ENCODE measurements at places on chromosomes 12 and 14.
A peak's percentile ranks its signal among the peaks of the same experiment; 100 is the strongest.

- no peak for DNase-seq
Observed at GRCh38 chr12:5964913-5965900, 20.1 kb upstream of the ANO2 start.

- no peak for DNase-seq
Observed at GRCh38 chr14:99809859-99810558, 16.8 kb downstream of the EML1 start.

DNA sequence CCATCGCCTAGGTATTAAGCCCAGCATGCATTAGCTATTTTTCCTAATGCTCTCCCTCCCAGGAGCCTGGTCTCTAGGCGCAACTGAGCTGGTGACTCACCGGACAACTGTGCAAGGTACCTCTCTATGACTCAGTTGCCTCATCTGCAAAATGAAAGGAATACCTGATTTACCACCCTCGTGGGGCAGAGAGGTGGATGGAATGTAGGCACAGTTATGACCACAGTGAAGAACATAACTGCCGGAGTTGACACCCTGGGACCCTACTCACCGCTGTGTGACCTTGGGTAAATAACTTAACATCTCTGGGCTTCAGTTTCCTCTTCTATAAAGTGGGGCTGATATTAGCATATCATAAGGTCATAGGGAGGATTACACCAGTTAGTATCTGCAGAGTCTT, 22.6 kb downstream of the BCL11B start:
- no peak for DNase-seq

DNA sequence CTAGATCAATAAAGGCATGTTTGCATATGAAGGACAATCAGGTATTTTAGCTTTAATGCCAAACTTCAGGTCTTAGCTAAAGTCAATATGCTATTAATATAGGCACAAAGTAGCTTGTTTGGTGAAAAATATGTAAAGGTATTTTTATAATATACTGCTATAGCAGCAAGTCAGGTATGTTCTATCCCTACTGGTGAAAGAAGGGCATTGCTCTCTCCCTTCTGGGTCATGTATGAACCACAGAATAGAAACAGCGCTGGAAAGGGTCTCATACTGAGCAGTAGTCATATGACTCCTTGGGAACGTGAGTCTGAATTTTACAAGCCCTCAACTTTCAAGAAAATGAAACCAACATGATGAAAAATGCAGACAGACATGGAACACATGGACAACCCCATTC, 314.6 kb downstream of the GRIN2B start:
- no peak for DNase-seq

DNA sequence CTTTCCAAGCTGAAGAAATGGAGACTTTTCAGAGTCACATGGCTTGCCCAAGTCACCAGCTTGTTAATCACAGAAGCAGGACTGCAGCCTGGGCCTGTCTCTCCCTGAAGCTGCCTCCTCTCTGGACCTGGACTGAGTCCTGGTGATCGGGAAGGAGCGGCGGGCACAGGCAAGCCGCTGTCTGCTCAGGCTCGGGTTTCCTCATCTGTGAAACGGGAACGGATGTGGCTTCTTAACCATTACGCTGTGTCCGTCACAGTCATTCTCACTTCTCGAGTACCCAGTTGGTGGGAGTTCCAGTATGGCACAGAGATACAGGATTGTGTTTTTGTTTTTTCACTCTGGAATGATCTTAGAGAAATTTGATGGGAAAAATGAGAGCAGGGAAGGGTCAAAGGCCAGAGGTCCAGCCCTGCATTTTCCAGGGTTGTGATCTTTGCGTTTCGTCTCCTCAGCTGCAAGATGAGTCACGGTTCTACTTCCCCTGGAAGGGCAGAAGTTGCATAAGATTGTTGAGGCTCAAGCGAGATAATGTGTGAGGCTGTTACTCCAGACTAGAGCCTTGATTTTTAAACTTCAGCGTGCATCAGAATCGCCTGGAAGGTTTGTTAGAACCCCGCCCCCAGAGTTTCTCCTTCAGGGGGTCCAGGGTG, 7.6 kb upstream of the LRTM2 start:
- DNase-seq = no peak

DNA sequence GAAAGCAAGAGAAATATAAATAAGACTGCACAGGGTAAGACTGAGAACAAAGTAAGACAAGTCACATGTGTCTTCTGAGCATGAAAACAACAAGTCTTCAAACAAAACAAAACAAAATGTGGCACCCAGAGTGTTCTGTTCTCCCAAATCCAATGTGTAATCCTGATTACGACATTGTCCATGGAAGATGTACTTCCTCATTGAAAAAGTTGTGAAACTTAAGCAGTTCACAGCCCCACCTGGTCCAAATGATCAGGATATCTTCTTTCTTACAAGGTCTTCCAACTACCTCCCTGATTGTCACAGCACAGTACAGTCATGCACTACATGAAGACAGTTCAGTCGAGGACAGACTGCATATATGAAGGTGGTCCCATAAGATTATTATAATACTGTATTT, 23.3 kb upstream of the NEK9 start:
- no peak for DNase-seq

- DNase-seq = no peak
Observed at GRCh38 chr14:90159146-90159545, 97.2 kb upstream of the PSMC1 start.

DNA sequence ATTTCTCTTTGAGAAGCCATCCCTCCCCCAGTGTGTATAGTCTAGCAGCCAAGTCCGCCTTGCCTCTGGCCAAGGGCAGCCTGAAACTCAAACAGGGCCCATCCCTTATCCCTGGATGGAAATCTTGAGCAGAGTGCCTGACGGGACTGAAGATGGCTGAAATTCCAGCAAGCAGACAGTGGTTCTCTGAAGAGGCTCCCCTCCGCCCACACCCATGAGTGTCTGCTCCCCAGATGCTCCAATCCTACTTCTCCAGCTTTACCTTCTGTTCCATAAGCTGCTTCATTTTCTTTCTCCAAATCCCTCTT, 396.2 kb downstream of the NUAK1 start:
- no peak for DNase-seq

DNA sequence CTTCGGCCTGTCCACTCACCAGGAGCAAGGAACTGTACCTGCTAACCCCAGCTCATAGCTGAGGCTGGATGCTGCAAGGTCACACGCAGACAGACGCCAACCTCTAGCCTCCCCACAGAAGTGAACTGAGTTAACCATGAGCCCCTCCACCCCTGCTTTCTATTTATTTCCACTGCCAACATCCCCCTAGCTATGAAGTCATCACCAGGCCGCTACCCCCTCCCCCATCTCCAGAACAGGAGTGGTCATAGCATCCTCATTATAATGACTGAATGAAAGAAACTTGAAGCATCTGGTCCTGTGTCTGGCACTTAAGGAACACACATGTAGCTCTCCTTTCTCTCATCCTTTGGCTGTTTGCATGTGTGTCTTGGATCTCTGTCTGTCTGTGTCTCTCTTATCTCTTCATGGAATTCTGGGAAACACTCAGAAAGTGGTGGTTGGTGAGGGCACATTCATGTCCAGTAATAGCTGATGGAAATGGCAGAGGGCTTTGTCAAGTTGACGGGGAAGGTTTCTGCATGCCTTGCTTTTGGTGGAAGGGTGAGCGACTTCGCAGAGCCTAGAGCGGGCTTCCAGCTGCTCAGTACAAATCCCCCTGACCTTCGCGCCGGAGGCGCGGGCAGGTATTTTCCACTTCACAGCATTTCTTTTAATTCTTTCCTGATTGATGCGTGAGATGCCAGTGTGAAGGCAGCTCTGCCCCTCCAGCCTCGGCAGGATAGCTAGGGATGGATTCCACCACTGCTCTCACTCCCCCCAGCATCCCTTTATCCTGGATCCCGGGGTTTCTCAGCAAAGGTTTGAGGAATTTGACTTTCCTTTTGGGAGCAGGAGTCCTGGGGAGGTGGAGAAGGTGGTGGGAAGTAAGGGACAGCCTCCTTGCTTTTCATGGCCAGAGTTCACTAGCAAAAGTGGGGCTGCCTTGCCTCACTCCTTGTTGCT, 198.2 kb downstream of the CHST11 start:
- no peak for DNase-seq

DNA sequence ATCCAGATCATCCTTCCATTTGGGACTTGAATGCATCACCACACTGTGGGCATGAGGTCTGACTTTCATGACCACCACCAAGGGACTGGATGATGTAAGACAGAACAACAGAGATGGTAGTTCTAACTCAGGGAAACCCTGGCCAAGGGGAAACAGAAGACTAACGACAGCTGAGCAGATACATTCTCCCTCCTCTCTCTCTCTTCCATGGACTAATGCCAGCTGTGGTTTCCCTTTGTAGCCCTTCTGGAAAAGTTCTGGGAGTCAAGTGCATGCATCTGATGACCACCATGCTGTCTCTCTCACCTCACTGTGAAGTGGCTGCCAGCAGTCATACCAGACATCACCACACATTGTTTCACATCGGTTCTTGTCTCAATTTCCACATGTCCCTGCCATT, 3.4 kb downstream of the TAS2R30 start:
- DNase-seq = no peak

DNA sequence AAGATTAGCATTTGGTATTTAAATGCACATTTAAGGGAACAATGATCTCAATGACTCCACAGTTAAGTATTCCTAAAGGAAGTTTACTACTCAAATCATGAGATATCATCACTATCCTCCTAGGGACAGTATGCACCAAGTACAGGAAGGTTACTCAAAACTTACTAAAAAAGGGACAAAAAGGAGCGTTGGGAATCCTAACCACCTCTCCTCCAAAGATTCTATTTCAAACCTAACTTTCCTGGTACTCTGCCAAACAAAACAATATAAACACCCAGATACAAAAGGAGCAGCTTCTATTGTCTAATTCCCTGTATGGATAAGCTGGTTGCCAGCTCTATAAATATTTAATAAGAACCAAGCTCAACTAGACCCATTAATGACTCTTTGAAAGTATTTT, 377.7 kb downstream of the NUAK1 start:
- DNase-seq = no peak

- DNase-seq = no peak
Observed at GRCh38 chr12:63098851-63099250, 52.1 kb downstream of the AVPR1A start.

DNA sequence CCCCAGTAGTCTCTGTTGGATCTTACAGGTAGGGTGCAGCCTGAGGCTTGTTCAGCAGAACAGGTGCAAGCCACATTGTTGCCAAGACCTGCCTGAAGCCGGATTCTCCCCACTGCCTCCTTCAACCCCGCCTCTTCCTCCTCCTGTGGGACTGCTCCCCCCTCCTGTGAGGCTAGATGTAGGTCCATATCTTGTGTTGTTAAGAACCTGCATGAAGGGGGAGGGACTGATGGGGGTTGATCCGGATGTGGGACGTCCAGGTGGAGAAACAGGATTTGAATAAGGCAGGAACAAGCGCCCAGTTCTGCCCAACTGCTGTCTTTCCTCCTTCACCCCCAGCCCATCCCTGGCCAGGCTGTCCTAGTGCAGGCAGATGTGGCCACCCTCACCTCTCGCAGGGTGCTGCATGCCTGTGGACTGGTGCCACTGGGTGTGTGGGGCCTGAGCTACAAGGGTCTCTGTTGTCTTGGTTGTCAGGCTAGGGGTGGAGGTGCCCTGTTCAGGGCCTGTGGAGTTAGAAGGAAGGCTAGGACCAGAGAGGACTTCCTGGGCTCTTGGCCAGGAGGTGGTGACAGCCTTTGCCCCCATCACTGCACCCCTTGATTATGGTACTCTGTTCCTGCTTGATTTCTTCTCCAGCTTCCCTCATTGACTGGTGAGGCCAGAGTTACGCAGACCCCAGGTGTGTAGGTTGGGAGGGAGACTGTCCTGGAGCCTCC, 1.4 kb downstream of the NR4A1 start:
- DNase-seq = no peak

DNA sequence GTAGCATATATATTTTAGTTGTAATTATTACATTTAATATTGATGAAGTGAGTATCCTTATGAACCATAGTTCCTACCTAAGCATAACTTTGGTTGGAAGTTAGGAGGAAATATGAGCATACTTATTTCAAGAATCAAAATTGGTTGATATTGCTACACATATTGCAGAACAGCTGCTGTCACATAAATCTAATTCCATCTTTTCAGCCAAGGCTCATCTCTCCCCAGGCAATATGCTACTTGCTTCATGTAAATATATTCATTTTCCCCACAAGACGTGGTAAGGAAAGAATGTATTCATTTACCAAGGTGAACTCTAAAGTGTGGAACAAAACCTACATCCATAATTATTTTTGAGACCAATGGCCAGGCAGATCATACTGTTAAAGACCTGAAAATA, 62.5 kb upstream of the HIF1A start:
- no peak for DNase-seq

- peak; percentile 93 for DNase-seq
Observed at GRCh38 chr14:84024231-84024820, 1505.6 kb upstream of the FLRT2 start.

GRCh38 chr12:97561619-97562290, 99.2 kb downstream of the RMST start:
- no peak for DNase-seq

- DNase-seq = no peak
Observed at GRCh38 chr12:94841177-94841576, 162.3 kb downstream of the NDUFA12 start.

GRCh38 chr12:77835969-77836368, 5.3 kb downstream of the NAV3 start:
- no peak for DNase-seq

- DNase-seq = no peak
Observed at GRCh38 chr12:34301251-34302130, 279.2 kb downstream of the ALG10 start.

DNA sequence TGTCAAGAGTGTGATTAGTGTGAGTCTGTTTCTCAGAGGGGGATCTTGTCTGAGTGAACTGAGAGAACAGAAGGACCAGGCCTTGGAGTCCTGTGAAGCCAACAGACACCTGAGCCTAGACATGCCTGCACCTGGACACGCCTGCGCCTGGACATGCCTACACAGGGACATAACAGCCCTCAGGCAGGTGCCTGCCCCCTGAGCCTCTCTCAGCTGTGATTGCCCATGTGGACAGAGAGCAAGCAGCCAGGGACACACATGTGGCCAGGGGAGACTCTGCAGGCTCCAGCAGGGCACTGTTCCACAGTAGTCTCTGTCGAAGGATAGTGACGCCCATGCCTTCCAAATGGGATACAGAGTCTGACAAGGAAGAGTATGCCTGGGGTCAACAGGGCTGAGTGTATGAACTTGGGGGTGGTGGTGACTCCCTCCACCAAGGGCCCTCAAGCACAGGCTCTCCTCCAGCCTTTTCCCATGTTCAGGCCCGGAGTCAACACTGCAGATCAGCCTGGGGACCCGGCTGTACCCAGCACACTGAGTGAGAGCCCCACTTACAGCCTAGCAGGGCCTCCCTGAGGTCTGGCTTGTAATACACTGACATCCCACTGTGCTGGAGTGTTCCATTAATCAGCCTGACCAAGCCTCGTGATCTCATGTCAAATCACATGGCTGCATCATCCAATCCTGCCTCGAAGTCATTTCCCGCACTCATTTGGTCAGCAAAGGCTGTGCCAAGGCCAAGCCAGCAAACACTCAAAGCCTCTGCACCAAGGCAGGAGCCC, 173.0 kb downstream of the CALM1 start:
- no peak for DNase-seq

All from SK-N-MC (cell line).